Retinal pigment epithelial cell (primary cell): ENCODE measurements at places on chromosomes 16 and 17.

GRCh38 chr17:50593321-50593720 lies 32.8 kb downstream of the CACNA1G start:
- DNase-seq = no peak

- no peak for DNase-seq
These were observed 14.4 kb upstream of the KCNJ18 start for GRCh38 chr17:21677911-21678310.

DNA sequence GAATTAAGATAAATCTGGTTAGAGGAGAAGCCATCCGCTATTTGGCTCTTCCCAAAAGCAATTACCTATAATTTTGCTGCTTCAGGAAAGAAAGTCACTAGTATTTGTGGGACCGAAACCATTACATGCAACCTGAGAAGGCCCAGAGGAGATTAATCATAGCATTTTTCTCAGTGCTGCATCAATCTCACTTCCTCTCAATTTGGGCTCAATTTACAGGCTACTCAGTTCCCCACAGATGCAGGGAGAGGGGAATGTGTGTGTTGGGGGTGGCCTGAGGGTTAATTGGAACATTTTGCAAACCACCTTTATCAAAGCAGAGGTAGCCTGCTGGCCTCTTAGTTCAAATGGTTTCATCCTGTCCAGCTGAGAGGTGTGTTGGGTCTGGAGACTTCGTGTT lies 394.7 kb upstream of the ASIC2 start:
- no peak for DNase-seq

- DNase-seq = no peak
These were observed 35.1 kb upstream of the IL21R start for GRCh38 chr16:27366687-27367460.

GRCh38 chr17:81190591-81190990 lies 24.6 kb upstream of the AATK start:
- no peak for DNase-seq

DNA sequence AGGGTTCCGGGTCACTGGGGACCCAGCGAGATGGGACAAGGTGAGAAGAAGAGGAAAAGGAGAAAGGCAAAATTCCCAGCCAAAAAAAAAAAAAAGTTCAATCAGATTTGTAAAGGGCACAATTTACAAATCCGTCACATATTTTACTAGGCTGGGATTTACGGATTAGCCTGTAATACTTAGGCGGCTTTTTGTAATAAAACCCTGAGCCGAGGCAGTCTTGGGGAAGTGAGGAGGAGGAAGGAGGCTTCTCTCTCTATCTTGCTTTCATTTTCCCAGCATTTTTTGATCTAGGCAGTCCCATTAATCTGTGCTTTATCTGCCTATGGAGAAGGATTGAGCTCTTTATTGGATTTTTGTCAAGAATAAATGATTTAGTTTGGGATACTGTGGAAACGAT lies 130.6 kb upstream of the SDK2 start:
- DNase-seq = no peak

- DNase-seq = no peak
These were observed 53.5 kb downstream of the KLHDC4 start for GRCh38 chr16:87712184-87712762.

GRCh38 chr16:14501331-14502255 lies 128.5 kb downstream of the PARN start:
- DNase-seq = peak; percentile 89

GRCh38 chr16:22380529-22380928 lies 6.1 kb upstream of the CDR2 start:
- DNase-seq = no peak

GRCh38 chr17:71516149-71516548 lies 604.7 kb upstream of the SOX9 start:
- no peak for DNase-seq

- no peak for DNase-seq
These were observed 263.5 kb upstream of the AXIN2 start for GRCh38 chr17:65824901-65825300.

- no peak for DNase-seq
These were observed 774.5 kb upstream of the RBFOX1 start for GRCh38 chr16:6558126-6558525.

DNA sequence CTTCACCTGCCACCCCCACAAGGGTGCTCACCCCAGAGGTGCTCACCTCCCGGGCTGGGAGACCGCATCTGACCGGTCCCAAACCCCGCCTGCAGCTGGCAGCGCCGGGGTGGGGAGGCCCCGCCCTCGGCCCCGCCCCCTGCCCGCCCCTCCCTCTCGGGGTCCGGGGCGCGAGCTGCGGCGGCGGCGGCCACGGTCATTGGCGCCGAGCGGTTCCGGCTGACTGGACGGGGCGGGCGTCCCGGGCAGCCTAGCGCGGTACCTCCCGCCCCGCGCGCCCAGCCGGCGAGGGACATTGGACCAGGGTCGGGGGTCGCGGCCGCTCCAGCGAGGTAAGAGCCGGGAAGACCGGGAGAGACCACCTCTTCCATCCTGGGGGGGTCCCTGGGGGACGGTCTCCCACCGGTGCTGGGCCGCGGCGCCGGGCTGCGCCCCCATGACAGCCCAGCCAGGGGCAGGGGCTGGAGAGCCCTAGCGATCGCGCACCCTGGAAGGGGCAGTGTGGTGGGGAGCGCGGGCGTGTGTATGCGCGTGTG lies at the start of gene CACNG5:
CACNG5 (plus strand) TSS at position 199 of the 536 bp plus-strand sequence. CDS start 42,216 bp downstream, outside the sequence.
- no peak for DNase-seq

DNA sequence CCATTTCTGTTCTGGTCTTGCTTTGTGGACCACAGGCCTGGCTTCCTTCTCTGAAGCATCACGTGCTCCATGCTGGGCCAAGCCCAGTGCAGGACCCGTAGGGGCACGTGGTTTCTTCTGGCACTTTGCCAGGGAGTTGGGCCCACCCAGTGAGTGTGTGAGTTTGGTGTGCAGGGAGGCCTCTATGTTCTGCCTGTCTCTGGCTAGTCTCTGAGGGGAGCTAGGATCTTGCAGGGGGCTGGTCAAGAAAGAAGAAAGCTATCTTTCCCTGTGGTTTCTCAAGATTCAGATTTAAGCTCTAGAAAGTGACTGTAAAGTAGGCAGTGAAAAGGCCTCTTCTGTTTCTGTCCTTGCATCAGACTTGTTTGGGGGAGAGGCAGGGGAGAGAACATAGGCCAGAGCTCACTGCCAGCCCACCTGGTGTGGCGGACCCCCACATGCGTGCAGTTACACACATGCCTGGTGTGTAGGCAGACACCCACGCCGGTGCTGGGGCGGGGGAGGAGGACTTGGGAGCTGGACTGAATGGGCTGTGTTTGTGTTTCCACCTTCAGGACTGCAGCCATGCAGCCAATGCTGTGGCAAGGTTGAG lies 11.8 kb downstream of the LASP1 start:
- DNase-seq = no peak

DNA sequence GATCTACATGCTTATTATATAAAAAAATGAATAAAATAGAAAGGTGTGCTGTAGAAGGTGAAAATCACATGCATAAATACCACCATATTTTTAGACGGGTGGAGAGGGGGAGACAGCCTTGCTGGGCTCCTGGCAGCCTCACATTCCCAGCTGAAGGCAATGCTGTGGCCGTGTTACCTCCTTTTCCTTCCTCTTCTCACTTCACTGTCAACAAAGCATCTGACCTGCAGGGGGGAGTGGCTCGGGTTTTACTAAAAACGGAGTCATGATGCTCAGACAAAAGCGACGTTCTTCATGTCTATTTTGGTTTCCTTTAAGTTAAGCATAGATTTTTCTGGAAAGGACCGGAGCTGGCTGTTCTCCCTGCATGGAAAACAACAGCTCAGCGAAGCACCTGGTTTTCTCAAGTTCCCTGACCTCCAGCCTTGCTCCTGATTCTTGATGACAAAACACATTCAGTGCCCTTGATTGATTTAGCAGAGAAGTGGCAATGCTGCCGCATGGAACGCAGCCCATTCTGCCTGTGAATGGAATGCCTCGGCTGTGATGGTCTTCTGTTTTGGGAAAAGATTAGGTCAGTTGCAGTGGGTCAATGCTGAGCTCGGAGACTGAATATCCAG lies 5.5 kb upstream of the RPTOR start:
- no peak for DNase-seq

DNA sequence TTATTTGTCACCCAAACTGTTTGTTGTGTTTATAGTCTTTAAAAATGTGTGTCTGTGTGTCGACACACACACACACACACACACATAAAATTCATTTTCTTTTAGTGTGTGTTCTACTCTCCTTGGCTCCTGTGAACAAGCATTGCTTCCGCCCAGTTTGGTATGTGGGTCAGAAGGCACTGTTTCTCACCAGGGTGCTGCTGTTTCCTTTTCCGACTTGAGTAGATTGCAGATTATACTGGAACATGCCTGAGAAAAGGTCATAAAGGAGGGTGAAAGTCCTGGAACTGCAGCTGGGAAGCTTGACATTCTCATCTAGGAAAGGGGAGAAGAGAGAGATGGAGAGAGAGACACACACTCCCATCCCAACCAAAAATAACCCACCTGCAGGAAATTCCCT lies 330.3 kb downstream of the BCAS3 start:
- no peak for DNase-seq

GRCh38 chr16:88830783-88831182 lies 19.1 kb upstream of the APRT start:
- no peak for DNase-seq

DNA sequence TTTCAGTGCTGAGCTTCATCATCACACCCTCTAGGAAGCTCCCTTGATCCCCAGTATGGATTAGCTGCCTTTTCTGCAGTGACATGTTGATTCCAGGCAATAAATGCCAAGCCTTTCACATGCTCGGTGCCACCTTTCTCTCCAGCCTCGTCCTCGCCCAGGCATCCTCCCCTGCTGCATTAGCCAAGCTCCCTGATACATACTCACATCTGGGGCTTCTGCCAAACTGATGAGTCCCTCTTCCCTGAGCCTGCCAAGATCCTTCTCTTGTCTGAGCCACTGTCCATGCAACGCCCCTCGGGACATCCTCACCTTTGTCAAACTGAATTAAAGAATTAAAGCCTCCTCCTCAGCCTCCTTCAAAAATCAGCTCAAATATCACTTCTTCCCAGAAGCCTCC lies 538.5 kb upstream of the CDH11 start:
- DNase-seq = no peak

- DNase-seq = no peak
These were observed 177.2 kb downstream of the CDH8 start for GRCh38 chr16:61858988-61859387.

- no peak for DNase-seq
These were observed 10.5 kb downstream of the DOK4 start for GRCh38 chr16:57475711-57476339.

DNA sequence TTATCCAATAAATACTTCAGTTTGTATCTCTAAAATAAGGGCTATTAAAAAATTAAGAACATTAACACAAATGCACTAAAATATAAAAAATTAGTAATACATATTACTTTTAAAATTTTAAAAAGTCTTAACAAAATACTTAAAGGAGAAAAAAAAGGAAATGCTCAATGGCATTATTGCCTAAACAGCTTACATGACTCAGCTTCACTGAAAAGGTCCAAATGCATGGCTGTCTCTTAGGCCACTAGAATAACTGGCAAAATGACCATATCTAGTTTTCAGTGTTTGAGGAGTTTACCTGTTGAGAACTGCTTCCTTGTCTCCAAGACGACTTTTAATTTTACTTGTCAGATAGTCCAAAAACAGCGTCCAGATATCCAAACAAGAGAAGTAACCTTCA lies 66.0 kb downstream of the XPO6 start:
- DNase-seq = no peak

DNA sequence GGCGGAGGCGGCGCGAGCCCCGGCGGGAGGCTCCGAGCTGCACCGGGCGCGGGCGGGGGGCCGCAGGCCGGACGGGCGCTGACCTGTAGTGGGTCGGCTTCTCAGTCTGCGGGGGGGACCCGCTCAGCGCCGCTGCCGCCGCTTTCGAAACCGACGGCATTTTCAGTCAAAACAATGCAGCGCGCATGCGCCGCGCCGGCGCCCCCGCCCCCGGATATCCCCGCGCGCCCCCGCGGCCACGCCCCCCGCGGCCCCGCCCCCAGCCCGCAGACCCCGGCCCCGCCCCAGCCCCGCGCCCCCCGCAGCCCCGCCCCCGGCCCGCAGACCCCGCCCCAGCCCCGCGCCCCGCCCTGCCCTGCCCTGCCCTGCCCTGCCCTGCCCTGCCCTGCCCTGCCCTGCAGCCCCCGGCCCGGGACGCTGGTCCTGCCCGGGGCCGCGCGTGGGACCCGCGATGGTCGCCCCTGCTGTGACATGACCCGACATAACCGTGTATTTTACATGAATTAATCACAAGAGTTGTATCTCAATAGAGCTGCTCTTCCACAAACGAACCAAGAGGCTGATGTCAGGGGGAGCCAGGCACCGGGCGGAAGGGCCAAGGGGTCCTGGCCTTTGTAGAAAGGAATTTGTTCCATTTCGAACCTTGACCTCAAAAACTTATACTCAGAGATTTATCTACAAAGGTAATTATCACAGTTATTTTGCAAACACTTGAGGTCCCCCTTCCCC lies at the start of gene UNKL:
UNKL (minus strand) TSS at position 173 of the 729 bp plus-strand sequence; CDS start at position 160, 13 bp downstream.
- DNase-seq = no peak

GRCh38 chr17:66923886-66924285 lies 40.6 kb upstream of the CACNG4 start:
- DNase-seq = no peak

DNA sequence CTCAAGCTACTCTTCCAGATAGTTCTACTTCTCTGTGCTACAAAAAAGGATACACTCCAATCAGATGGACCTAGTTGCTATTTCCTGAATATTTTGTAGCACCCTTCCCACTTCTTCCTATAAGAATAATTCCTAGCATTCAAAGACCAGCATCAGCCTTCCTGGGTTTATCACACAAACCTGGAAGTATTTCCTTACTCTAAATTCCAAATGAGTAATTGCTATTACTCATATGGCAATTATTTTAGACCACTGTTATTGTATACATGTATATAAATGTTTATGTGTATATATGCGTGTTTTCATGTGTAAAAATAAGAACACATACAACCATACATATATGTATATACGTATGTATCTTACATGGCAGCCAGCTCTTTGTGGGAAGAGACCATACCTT lies 130.6 kb downstream of the MYO1D start:
- DNase-seq = no peak

- DNase-seq = no peak
These were observed 47.6 kb downstream of the MED13 start for GRCh38 chr17:62017496-62017895.

GRCh38 chr17:8728251-8728938 lies 16.2 kb downstream of the CCDC42 start:
- no peak for DNase-seq

GRCh38 chr17:55314784-55315491 lies 50.2 kb downstream of the HLF start:
- DNase-seq = no peak
